ENCODE measurements at places on chromosomes 1 and 21. TPM values are rescaled to one million over a fixed set of nuclear protein-coding genes. Genes with fewer than 3 reads are reported as not detected.

CELA3B gene
- total RNA-seq, result not detected

SETSIP gene
- not detected for total RNA-seq

PLEKHA6 gene
- 35.1 TPM for total RNA-seq

TTC22 gene
- total RNA-seq, result not detected

PAQR7 gene
- total RNA-seq, result 6.4 TPM

DCST1 gene
- total RNA-seq, result 0.05 TPM

MYOG gene
- not detected for total RNA-seq

PRSS38 gene
- total RNA-seq, result not detected

MIS18A gene
- total RNA-seq, result 15.3 TPM

OR10J1 gene
- not detected for total RNA-seq

LDLRAD2 gene
- total RNA-seq, result 0.14 TPM

OR2L2 gene
- not detected for total RNA-seq

HSD3B1 gene
- total RNA-seq, result not detected

TSPAN2 gene
- 1.3 TPM for total RNA-seq

DPYD gene
- 2.1 TPM for total RNA-seq
